ENCODE measurements at places on chromosomes 5 and 9.

DNA sequence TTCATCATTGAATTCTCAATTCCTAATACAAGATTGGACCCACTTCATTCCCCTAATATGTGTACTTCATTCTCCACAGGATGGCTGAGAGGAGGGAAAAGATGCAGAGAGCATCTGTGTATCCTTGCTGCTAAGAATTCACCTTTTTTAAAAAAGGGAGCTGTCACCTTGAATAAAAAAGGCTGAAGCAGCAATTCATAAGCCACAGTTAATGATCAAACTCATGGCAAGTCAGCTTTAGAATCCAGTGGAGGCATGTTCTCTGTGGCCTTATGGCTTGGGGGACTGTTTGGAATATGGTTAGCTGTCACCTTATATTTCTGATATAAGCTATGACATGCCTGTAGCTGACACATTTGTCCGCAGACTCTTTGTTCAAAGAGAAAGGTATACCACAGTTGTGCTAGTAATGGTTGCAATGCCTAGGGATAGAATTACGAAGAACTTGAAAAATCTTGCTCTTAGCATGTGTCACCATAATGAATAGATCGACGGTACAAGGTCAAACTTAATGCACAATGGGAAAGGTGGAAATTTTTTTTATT, 256.8 kb upstream of the TNC start:
- DNase-seq = no peak

DNA sequence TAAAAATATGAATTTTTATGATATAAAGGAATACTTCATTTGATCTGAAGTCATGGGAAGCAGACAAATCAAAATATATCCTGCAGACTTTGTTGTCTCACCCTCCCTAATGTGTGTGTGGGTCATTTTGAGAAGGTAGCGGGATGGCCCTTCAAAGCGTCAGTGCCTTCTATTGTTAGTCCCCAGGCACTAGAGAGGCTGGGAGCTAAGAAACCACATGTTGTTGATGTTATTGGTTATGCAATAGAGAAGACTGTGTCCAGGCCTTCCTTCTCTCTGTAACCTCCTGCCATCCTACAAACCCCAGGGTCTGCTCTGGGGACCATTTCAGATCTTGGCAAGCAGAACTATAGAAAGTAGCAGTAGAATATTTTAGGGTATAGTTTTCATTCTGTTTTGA, 94.7 kb downstream of the NLN start:
- no peak for DNase-seq

DNA sequence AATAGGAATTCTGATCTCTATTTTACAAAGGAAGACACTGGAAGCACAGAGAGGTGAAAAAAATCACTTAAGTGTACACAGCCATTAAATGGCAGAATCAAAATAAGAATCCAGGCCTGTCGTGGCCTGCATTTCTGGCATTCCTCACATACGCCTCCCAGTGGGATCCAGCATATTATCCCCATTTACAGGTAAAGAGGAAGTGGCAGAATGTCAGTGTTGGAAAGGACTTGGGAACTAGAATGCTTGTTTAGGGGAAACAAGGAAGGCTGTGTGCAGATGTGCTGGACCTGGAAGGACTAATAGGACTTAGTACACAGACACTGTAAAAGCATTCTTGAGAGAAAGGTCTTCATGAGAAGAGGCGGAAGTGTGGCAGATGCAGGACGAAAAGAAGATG, 241.8 kb downstream of the TRIM32 start:
- no peak for DNase-seq

DNA sequence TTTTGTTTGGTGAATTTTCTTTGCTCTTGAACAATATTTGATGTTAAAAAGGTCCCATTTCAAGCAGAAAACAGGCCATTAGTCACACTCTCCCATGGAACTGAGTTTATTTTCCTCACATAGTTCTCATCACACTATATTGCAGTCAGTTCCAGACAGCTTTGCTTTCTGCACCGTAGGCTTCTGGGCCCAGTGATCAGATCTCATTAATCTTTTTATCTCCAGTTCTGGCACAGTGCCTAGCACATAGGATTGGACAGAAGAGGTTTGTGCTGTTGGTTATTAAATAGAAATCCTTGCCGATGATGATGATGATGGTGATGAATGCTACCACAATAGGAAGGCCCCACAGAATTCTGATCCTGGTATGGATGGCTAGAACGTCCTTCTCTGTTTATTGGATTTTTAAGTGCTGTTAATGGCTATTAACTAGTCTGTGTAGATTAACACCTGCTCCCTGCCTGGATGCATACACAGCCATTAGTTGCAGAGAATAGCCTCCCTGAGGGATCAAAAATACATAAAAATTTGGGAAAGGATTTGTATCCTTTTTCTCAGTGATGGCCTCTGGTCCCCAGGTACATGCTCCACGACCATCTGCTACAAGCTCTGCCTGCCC, 52.0 kb upstream of the NTRK2 start:
- peak; percentile 36 for DNase-seq

DNA sequence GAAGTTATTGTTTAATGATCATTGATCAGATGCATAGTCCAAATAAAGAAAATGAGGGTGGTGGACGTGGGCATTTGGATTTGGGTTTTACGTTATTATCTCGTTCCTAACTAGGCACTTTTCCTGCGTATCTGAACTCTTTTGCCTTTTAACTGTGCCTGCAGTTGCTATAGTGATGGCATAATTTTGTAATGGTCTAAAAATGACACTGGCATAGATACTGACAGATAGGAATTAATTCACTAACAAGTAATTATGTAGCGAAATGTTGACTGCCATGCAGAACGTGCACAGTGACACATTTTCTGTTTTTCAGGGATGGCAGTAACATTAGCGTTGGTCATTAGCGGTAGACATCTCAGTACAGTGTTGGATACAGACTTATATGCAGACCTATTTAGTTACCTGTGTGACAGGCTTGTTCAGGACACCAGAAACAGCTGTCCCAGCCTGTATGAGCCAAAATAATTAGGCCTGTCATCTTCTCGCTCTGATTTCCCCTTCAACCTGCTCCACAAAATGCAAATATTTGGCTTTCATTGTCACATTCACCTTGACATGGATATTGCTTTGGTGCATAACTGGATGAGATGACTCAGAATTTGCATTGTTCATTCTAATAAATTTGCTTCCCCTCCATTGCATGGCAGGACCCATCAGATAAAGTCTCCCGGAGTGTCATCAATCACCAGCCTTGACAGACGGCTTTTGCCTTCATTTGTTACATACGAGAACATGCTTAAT, 413.3 kb upstream of the IRX1 start:
- no peak for DNase-seq

DNA sequence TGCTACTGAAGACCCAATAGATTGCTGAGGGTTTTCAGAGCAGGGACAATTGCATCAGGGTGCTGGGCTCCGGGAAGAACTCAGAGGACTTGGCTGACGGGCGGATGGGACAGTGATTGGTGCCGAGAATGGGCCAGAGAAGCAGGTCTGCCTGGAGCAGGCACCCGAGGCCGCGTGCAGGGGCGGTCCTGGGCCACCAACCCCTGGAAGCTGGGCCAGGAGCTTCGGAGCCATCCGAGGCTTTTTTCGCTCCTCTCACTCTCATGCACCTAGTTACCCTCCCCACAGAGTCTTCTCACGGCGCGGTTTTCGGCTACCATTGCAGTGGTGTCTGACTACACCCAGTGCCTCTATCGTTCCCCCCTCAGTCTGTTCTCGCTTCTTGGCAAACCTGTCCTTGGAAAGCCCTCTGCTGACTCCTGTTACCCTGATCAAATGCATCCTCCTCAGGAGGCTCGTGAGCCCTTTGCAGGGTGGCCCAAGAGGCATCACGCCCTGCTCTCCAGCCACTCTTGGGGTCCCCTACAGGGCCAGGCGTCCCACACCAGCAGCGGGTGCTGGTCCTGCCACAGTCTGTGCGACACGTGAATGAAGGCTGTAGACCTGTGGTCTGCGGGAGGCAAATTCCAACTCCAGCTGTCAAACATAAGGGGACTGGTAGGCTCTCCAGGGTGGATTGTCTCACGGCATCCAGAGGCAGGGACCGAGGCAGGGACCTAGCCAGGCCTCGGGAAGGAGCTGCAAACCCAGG, 1.2 kb upstream of the CLPTM1L start:
- no peak for DNase-seq

DNA sequence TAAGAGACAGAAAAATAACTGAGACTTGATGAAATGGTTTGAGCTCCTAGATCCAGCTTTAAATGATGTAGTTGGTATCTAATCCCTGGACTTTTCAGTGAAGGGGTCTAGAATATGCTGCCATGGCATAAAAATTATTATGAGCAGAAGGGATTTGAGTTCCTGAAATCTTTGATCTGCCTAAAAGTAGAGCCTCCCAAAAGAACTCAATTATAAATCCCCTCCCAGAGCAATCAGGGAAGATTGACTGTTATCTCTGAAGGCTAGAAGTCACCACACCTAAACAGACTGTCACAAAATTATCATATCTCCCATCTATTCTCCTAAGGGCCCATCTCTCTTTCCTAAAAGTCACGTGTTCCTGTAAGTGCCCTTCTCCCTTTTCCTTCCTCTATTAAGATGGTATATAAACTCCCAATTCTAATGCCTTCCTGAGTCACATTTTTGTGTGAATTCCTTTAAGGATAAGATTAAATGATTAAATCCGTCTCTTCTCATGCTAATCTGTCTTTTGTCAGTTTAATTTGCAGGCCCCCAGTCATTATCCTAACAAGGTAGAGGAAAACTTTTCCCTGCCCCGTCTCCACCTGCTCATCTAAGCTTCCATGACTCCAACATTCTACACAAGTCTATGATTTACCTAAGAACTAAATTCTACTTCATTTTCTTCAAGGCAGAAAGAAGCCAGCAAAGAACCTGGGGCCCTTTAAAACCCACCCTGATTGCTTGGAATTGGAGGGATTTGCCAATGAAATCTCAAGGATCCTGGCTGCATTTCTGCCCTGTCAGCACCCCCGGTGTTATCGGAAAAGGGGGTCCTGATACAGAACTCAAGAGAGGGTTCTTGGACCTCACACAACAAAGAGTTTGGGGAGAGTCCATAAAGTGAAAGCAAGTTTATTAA, 47.1 kb upstream of the PWWP2A start:
- DNase-seq = no peak

GRCh38 chr5:146620669-146621051, 104.7 kb upstream of the GPR151 start:
- DNase-seq = peak; percentile 91

- DNase-seq = peak; percentile 60
These were observed 24.7 kb upstream of the NUDT12 start for GRCh38 chr5:103587185-103587748.

GRCh38 chr5:163458778-163459385, 1.0 kb downstream of the NUDCD2 start:
- DNase-seq = no peak

DNA sequence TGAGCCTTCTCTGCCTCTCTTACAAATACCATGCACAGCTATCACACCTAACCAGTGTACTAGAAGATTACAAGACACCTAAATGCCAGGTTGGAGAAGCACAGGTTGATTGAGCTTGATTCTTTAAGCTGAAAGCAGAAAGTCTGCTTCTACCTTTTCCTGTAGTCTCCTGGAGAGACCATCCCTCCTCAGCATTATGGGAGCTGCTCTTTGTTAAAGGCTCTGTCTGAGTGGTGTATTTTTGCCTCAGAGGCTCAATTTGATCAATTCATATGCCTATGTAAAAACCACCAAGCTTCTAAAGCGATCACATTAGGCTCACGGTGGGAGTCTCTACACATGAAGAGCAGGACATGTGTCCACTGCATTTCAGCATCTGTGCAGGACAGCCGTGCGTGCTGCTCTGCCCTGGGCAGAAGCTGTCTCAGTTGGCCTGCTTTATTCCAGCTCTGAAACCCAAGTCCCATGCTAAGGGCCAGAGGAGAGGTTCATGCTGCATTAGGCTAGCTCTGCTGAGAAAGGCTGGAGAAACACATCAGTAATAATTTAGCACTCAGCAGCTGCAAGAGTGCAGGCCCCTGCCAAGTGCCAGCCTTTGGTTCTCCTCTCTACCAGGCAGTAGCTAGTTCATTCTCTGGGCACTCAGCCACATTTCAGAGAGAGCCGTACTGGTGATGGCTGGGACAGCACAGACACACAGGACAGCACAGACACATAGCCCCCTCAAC, 41.7 kb downstream of the TMEM167A start:
- peak; percentile 90 for DNase-seq

DNA sequence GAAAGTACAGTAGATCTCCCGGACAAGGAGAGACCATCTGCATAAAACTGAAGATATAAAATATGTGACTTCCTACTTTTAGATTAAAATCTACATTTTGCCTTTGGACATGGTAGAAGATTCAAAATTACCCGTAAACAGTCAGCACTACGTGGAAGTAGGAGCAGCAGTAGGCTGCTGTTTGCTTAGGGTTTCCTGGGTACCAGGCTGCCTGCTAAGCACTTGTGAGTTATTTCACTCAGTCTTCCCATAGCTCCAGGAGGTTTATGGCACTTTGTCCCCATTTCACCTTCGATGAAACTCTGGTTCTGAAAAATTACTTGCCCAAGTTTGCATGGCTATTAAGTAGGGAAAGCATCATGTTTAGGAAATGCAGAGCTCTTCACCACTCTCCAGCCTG, 92.6 kb downstream of the STK32A start:
- DNase-seq = no peak

DNA sequence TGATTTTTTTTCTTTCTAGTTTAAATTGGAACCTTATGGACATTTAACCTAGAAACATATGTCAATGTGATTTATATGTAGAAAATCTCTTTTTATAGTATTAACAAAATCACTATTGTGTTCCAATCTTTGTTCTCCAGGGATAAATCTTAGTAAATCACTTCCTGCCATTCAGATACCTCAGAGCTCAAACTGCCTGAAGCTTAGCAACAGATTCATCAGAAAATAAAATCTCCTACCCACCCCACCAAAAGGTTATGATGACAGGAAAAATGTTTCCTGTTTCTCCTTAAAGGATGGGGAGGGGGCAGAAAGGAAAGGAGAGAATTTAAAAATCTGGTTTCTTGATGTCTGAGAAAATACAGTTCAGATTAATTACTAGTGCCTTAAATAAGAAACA, 105.0 kb upstream of the TUT7 start:
- DNase-seq = no peak

GRCh38 chr5:159912033-159912800, 4.1 kb upstream of the ADRA1B start:
- no peak for DNase-seq

- no peak for DNase-seq
These were observed 40.8 kb downstream of the CSF2 start for GRCh38 chr5:132114150-132115121.

DNA sequence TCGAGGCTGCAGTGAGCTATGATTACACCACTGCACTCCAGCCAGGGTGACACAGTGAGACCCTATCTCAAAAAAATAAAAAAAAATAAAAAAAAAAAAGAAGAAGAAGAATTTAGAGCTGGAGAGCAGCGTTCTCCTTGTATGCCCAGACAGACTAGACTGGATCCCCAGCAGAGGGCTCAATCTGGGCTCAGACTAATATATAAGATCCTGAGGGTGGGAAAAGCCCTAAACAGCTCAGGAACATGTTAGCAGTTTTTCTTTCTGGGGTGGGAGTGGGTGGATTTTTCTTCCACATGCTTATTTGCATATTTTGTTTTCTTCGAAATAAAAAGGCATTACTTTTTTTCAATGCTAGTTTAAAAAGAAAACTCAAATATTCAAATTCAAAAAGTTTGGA, 904 bp upstream of the BSPRY start:
- no peak for DNase-seq

Data from NCI-H1092 treated with DMSO at 0.1 percent for 48 hours (cell line).